GM12891 (cell line): ENCODE measurements at places on chromosomes 3 and 15.
A peak's percentile ranks its signal among the peaks of the same experiment; 100 is the strongest.

GRCh38 chr3:177751770-177752169, 554.5 kb upstream of the TBL1XR1 start:
- DNase-seq, result no peak

DNA sequence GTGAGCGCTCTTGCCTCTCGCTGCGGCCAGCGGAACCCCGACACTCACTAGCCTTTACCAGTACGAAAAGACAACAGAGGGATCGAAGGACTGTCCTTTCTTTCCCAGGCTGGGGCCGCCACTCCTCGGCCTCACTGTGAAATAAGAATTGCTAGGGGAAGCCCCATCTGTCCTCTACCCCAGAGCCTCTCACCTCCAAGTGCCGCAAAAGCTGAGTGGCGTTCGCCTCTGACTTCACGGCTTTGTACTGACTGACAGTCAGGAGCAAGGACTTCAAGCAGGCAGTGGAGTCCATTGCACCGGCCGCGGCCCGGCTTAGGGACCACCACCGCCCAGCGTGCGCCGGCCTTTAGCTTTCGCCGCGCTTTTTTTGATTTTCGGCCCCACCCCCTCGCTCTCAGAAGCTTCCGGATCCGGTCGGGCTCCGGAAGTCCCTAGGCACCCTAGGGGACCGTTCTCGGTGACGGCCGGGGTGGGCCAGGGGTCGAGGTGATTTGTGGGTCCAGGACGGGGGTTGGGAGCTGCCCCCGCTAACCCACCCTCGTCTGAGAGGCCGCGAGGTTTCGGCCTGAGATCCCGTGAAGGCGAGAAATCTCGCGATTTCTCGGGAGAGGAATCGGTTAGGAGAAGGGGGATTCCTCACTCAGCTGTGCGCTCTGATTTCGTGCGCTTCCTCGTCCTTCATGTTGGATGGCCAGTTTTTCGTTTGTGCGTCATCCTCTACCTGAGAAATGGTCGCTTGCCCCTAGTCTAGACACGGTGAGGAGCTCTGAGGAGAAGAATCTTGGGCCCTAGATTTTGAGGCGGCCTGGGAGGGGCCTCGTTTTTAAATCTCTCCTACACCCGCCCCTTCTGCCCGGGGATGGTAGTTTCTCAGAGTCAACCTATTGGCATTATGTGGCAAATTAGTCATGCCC, at the start of the genes CIP2A and DZIP3:
Gene CIP2A (minus strand): TSS at position 358 of the 917 bp plus-strand sequence. CDS start 63 bp downstream, at position 295.
Gene DZIP3 (plus strand): TSS at position 642 of the 917 bp plus-strand sequence. CDS start 15,685 bp downstream, outside the sequence.
- peak; percentile 61 for DNase-seq

- no peak for DNase-seq
Observed at GRCh38 chr15:69400850-69401249, 13.3 kb upstream of the KIF23 start.

DNA sequence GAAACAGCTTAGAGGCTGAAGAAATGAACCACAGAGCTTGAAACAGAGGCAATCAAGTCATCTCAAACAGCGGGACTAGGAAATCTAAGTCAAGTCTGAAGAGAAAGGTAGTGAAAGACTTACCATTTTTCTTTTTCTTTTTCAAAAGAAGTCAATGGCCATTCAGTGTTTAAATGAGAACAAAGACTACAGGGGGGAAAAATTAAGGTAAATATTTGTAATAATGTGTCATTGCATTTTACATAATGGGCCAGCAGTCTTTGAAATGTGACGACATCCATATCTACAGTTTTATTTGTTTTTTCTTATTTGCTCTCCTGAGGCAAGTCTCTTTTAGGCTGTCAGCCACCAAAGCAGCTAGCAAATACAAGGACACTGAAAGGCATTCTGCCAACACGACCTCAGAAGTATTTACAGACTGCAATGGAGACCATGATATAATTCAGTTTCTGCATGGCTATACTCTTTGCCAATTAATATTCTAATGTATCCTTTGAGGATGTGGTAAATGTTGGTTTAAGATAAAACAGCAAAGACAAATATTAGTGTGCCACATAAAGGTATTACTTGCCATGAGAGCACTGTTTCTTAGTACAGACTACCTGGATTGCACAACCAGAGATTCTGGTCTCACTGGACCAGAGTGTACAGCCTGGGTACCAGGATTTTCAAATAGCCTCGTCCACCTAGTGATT, 307.0 kb upstream of the THBS1 start:
- no peak for DNase-seq

DNA sequence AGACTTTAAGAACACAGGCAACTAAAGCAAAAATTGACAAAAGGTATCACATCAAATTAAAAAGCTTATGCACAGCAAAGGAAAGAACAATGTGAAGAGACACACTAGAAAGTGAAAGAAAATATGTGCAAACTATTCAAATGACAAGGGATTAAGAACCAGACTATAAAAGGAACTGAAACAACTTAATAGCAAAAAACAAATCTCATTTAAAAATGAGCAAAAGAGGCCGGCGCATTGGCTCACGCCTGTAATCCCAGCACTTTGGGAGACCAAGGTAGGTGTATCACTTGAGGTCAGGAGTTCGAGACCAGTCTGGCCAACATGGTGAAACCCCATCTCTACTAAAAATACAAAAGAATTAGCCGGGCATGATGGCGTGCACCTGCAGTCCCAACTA, 14.4 kb downstream of the NGLY1 start:
- DNase-seq, result no peak

GRCh38 chr3:197478746-197479668, 76.8 kb downstream of the BDH1 start:
- DNase-seq, result no peak

DNA sequence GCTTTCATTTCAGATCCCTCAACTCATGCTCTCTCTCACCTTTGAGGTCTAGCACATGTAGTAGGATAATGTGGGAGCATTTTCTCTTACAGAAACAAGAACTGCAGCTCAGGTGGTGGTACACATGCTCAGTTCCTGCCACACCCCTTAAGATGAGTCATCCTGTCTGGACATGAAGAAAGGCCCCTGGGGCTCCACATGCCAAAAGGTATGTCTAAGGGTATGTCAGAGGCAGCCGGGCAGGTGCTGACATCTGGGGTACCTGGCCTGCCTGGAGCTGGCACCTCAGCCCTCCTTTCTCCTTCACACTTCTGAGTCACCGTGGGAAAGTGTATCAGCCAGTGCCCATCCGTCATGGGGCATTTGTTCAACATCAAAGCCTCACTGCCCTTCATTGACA, 209.9 kb downstream of the OCA2 start:
- DNase-seq, result no peak

DNA sequence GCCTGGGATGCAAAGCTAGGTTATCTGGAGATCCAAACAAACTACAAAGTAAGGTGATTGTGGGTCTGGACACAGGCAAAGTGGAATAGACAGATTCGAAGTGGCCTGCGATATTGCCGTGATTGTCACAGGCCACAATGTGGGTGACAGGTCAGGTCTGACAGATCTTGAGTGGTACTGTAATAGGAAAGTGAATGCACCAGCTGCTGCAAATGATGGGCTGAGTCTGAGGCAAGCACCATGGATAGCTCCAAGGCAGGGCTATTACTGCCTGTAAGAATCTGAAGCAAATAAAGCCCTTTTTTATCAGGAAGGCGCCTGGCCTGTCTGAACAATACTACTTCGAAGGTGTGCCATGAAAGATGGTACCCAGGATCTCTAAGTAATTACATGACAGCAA, 10.0 kb downstream of the ARMC8 start:
- no peak for DNase-seq

GRCh38 chr3:52053307-52054304, 2.8 kb downstream of the DUSP7 start:
- no peak for DNase-seq

- DNase-seq, result no peak
Observed at GRCh38 chr3:15341030-15341726, 8.8 kb upstream of the SH3BP5 start.

DNA sequence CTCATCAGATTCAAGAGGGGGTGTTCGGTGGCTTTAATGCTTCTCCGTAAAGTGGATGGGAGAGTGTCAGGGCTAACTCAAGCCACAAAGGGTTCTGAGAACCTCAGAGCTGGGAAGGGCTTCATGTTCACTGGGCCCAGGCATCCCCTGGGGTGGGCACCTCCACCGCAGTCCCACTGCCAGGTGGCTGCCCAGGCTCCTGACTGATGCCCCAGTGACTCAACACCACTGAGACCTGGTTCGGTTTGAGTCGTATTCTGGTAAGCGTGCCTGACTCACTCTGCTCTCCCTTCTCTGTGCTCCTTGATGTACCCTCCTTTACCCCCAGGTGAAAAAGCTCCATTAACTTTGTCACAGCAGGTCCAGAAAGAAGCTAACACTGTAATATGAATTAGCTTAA, 304.6 kb downstream of the RPLP1 start:
- no peak for DNase-seq

DNA sequence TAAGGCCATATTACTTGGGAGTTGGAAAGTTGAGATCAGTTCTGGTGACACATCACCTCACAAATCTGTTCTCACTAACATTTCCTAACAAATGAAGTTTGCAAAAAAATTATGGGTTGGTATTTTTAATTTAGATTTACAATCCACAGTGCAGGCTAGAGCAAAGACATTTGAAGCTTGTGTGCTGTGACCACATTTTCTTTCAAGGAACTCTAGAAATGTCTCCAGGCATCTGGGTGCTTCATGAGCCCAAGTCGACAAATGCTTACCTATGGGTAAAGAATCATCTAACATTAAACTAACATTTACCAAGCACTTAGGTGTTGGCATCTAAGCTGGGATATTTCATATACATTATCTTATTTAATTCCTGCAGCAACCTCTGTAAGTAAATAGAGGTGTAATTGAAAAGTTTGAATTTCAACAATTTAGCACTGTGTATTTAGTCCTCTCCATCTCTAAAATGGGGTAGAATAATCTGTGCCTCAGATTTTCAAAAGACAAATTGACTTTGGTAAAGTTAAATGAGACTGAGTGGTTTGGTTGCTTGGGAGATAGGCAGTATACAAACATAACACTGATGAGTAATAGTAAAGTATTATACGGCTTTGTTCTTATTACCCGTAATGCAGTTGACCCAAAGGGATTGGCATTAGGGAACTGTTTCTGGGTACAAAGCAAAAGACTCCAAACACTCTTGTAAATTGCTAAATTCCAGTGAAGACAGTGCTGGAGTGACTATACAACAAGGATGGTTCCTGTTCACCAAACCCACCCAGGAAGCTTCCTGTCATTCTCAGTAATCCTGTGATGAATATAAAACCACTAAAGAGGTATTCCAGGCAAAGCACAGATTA, 162.5 kb downstream of the TPRG1 start:
- DNase-seq, result no peak

- DNase-seq, result no peak
Observed at GRCh38 chr15:31083370-31083780, 18.1 kb downstream of the TRPM1 start.

DNA sequence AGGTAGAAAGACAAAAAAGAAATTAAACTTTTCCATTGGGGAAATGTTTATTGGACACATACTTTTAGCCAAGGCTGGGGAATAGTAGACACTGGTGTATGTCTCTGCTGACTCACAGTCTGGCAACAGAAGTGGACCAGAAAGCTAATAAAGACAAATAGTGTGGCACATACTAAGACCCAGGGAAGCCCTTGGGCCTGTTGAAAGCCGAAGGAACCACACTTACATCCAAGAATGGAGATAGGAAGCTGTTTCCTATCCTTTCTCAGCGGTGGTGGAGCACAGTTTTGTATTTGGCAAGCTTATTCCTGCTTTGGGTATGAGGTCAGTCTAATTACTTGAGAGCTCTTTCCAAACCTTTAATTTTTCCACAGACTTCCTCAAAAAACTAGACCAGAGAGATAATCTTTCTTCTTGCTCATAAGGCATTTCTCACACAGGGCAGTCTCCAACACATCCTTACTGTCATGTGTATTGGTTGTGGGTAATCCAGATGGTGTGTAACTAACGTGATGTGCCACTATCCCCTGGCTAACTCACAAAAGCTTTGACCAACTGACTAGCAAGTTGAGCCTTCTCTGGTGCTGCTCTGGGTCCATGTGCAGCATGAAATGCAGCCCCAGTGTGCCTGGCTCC, 279.1 kb upstream of the IGF1R start:
- DNase-seq, result no peak

- no peak for DNase-seq
Observed at GRCh38 chr15:26561896-26562295, 211.0 kb downstream of the GABRB3 start.

GRCh38 chr15:28989896-28990295, 104.1 kb downstream of the APBA2 start:
- DNase-seq, result no peak

DNA sequence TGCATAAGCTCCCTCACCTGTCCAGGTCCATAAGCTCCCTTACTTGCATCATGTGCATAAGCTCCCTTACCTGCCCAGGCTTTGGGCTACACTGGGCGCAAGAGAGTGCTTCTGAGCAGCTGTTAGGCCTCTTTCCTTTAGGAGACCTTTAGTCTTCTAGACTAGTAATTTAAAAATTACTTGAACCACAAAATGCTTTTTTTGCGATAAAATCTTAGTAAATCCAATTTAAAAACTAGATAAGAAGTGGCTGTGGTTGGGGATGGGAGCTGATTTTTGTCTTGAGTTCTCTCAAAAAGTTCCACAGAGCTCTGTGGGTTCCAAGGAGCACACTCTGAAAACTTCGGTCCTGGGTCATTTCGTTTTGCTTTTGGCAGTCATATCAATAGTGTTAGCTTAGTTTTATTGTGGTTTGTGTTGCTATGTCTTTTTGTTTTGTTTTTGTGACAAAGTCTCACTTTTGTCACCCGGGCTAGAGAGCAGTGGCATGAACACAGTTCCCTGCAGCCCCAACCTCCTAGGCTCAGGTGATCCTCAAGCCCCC, 6.7 kb downstream of the CEMIP start:
- no peak for DNase-seq

DNA sequence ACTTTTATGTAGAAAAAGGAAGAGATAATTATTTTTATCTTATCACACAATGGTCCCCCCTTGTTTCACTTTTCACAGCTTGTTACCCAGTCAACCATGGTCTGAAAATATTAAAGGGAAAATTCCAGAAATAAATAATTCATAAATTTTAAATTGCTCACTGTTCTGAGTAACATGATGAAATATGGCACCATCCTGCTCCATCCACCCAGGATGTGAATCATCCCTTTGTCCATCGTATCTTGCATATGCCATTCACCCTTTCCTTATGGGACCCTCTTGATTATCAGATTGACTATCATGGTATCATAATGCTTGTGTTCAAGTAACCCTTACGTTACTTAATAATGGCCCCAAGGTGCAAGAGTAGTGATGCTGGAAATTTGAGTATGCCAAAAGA, 43.7 kb downstream of the ANKRD28 start:
- no peak for DNase-seq

DNA sequence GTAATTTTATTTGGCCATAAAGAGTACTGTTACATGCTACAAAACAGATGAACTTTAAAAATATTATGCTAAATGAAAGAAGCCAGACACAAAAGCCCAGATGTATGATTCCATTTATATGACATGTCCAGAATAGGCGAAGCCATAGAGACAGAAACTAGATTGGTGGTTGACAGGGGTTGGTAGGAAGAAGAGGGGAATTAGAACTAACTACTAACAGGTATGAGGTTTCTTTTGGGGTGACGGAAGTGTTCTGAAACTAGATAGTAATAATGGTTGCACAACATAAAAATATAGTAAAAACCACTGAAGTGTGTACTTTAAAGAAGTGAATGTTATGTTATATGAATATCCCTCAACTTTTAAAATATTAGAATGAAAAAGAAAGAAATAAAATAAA, 66.1 kb downstream of the GBE1 start:
- DNase-seq, result no peak
